Right lung (tissue), 10 donors: ENCODE measurements at places on chromosomes 12 and 14. TPM values are rescaled to one million over a fixed set of nuclear protein-coding genes. Genes with fewer than 3 reads are reported as not detected.

- DNase-seq = no peak
Measured at GRCh38 chr12:28497889-28498411, 307.7 kb downstream of the CCDC91 start.

GRCh38 chr12:105935981-105936380 lies 202.8 kb downstream of the NUAK1 start:
- no peak for DNase-seq

DNA sequence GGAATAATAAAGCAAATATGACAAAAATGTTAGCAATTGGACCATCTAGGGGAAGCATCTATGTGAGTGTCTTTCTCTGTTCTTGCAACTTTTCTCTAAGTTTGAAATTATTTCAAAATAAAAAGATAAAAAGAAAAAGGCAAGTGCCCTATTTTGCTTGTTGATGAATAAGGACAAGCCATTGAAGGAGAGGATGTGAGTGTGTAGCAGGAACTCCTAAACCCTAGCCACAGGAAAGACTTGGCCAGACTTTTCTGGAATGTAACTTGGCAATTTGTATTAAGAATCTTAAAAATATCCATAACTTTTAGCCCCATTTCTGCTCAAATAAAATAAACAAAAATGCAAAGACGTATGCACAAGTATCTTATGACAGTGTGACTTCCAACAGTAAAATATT lies 279.4 kb downstream of the CACNA1C start:
- DNase-seq = no peak

LRRC10 gene
- not detected for polyA plus RNA-seq
